ENCODE measurements at places on chromosomes 2 and 18.
A peak's percentile ranks its signal among the peaks of the same experiment; 100 is the strongest.

GRCh38 chr2:16687955-16688354, 22.3 kb upstream of the CYRIA start:
- no peak for DNase-seq

DNA sequence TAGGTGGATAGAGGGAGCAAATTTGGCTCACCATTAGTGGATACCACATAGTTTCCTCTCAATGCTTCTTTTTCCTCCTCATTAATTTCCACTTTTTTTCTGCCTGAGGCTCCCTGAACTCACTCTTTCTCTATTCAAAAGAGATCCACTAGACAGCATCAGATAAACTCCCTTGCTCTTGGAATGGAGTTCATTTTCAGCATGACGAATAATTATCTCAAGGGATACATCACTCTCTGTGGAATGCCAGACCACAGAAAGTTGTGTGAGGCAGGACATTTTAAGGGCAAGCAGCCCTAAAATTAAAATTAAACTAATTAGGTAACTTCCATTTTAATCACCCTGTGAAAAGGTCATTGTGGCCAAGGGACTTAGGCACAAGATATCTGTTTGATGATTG, 1920.1 kb upstream of the CELF4 start:
- DNase-seq: no peak

- no peak for DNase-seq
These were observed 122.7 kb downstream of the LAMA1 start for GRCh38 chr18:6994771-6995430.

DNA sequence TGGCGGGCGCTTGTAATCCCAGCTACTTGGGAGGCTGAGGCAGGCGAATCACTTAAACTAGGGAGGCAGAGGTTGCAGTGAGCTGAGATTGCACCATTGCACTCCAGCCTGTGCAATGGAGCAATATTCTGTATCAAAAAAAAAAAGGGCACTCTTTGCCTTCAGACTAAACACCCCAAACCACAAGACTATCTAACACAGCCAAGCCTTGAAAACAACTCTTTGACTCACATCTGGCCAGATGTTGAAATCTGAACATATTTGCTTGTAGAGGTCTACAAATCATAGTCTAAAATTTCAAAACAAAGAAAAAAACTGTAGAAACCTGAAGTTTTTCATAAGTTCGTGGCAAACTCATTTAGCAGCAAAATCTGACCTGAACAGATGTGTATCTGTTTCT, 94.9 kb downstream of the FAM161A start:
- DNase-seq: no peak

DNA sequence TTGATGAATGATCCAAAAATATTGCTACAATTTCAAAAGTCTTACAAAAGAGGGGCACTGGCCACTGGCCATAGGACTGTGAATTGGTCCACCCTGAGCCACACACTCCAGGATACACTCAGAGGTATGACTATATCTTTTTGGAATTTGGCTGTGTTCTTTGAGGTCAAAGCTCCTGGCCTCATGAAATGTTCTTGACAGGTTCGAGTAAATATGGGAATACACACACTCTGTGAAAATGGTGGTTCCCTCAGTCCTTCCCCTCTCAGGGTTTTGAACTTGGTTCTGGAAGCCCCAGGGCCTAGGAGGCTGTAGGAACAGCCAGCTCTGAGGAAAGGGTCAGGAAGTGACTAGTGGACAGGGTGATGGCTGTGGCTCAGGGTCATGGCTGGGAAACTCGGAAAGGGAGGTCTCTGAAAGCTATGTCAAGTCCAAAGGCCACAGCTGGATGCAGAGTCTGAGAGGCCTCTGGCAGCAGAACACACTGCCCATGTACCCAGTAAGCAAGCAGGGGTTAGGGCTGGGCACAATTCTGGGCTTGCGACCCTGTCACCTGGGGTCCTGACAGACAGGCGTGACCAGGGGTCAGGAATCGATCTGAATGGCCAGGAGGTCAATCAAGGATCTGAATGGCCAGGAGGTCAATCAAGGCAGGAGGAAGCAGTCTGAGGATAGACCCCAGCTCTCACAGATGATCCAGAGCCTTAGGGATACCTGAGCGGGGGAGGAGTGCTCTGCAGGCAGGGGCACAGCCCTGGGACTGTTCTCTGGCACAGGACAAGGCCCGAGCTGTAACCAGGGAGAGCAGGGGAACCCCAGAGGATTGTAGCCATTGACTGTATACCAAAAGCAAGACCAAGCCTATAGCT, 223.4 kb upstream of the SMAD2 start:
- DNase-seq: no peak

- no peak for DNase-seq
These were observed 121.8 kb upstream of the HNMT start for GRCh38 chr2:137842430-137842829.

DNA sequence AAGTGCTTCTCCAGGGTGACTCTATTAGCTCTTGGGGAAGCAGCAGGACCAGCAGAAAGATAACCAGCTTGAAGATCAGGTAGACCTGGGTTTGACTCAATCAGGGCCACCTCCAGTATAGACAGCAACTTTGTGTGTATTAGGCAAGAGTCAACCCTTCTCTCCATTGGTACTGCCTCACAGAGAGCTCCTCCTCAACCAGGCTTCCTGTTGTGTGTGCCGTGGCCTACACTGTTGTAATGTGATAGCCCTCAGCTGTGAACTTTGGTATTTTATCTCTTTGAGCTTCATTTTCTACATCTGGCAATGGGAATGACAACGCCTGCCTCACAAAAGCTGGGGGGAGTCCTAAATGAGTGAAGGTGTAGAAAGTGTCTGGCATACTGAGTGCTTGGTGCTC, 17.0 kb upstream of the MAP3K20 start:
- DNase-seq: no peak

DNA sequence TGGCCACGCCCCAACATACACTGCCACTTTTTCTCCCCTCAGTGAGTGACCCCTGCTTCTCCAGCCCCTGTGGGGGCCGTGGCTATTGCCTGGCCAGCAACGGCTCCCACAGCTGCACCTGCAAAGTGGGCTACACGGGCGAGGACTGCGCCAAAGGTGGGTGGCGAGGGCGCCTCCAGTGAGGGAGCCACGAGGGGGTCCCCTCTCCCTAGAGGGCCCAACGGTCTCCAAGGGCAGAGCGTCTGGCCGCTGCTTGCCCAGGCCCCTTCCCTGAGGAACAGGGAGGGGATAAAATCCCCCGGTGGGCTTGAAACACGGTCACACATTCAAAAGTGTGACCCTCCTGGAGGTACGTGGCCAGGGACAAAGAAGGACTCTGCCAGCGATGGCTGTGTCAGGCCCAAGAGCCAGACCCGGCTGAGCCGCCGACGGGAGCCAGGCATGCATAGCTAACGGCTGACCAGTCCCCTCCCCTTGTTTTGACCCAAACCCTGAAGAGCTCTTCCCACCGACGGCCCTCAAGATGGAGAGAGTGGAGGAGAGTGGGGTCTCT, 37.2 kb downstream of the MTERF4 start:
- DNase-seq: no peak

DNA sequence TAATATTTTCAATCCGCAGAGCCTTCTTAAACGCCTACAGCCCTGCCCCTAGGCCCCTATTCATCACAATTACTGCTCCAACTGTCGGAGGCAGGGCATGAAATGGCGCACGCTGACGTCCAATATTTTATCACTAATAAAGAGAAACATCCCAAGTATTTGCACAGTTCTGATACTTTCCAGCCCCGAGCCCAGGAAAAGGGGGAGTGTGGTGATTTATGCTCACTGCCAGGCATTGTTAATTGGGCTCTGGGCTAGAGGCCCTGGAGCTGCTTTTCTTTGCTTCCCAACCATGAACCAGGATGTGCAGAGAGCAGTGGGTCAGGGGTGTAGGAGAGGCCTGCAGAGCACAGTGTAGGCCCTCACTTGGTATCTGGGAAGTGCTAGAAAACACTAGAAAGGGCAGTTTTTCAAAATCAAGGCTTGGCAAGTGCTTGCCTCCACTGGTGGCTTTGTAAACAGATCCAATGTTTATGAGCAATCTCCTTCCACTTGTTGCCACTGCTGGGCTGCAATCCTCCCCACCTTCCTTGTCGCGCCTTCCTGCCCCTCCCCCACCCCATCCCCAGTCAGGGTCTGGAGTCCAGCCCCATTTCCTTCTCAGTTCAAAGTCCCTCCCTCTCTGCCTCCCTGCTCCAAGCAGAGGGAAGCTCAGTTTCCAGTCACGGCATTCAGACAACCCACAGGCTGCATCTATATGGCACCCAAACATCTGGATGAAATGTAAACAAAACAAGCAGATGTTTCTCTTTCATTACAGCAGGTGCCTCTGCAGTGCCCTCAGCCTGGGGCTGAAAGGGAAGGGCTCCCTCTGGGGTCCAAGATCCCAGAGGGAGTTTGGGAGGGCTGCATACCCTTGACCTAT, 83.9 kb upstream of the PKDCC start:
- DNase-seq: no peak

GRCh38 chr2:158412206-158412605, 44.3 kb downstream of the CCDC148 start:
- no peak for DNase-seq

GRCh38 chr2:133518700-133519344, 49.4 kb downstream of the NCKAP5 start:
- DNase-seq: no peak

DNA sequence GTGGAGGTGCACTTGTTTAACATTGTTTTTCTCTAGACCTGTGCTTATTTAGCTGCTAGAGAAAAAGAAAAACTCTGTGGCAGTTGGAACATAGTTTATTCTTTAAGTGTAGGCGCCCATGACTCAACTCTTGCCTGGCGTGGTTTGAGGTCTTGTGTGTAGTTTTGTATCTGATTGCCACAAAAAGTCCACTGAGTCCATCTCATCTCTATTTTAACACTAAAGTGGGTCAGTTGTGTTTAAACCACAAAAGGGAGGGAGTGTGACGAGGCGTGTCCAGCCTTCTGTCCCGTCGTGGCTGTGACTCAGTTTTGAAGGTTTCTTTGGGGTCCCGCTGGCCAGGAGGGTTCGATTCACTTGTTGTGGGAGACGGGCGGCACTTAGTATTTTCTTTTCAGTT, 15.3 kb upstream of the UGT1A9 start:
- no peak for DNase-seq

DNA sequence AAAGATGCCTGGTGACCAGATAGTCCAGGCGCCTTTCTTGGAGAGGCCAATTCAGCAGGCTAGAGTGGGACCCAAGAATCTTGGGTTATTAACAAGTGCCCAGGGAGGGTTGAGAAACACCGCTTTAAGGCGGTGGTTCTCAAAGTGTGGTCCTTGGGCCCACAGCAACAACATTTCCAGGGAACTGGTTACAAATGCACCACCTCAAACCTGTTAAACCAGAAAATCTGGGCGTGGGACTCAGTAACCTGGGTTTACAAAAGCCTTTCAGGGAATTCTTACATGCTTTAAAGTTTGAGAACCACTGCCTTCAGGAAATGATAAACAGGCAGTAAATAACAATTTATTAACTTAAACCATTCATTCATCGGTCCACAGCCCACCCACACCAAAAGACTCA, 92.5 kb downstream of the SP3 start:
- DNase-seq: no peak

- no peak for DNase-seq
These were observed 570.6 kb downstream of the RIT2 start for GRCh38 chr18:42544901-42545300.

DNA sequence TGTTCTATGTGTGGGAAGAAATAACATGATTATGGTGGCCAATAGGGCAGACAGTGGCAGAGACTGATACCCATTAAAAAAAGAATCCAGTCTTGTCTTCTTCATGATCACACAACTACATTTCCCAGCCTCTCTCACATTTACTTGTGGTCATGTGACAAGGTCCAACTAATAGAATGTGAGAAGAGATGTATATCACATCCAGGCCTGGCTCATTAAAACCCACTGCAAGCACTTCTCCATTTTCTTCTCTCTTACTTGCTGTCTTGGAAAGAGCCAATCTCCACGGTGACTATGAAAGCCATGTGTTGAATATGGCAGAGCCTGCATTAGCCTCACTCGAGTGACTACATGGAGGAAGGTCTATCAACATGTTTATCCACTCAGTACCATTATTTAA, 306.2 kb upstream of the ZEB2 start:
- DNase-seq: no peak

DNA sequence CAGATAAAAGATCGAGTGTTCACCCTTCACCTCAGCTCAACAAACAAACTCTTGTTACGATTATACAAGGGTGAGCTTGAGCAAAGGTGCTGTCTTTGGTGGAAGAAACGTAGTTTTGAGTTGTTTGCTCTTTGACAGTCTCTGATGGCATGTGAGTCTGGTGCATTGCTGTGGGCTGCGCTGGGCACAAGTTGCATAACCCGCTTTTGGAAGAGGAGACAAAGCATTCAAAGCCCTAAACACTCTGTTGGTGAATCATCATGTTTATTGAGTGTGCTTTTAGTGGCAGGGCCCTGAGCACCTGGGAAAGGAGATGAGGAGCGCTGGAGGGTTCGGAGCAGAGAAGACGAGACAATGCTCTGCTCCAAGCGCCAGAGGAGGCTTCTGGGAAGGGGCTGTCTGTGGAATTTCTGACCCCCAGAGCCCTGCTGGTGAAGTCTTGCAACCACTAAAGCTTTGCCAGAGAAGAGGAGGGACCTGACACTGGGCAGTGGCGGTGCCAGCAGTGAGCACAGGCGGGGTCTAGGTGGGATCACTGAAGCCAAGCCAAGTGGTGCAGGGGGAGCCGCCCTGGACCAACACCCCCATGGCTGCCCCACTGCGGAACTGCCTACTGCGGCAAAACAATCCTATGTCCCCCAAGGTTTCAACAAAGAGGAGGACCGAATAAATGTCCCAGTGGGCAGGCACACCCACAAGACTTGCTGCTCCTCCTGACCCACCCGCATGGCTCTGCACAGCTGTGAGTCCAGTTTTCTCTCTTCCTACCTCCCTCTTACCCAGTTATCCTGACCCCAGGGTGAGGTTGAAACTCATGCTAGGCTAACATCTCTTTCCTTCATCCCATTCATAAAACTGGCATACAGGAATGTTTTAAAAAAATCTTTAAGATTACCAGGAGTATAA, 64.0 kb downstream of the TNFRSF11A start:
- no peak for DNase-seq

DNA sequence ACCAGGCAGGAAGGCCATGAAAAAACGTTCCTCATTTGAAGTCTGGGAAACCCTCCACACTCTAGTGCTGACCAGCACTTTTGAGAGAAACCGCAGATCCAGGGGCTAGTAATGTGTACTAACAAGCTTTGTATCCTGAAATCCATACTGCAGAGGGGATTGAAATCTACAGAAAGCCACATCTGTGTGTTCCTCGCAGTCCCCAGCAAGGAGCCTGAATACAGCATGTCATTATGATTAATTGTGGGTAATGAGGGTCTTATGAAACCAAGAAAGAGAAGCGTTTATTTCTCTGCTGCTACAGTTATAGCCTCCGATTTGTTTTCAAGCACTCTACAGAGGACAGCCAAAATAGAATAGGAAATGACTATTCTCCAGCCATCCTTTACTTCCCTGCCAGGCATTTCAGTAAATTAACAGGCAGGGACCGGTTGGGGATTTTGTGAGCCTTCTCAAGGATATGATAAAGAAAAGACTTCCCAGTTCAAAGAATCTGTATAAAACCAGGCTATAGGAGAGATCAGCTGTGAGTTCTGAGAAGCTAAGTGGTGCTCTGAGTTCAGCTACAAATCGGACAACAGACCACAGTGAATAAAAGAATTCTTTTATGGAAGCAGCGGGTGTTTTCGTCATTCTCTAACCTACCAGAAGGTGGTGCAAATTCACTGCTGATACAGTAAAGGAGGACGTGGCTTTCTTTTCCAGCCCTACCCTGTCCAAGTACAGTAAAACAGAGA, 133.4 kb downstream of the INSIG2 start:
- DNase-seq: no peak

GRCh38 chr2:230849633-230850357, 14.9 kb upstream of the ITM2C start:
- peak; percentile 50 for DNase-seq

- DNase-seq: no peak
These were observed 109.2 kb upstream of the GPC1 start for GRCh38 chr2:240326246-240326645.

- no peak for DNase-seq
These were observed 16.8 kb downstream of the IL37 start for GRCh38 chr2:112927745-112928144.
